Epithelial cell of esophagus (primary cell): ENCODE measurements at places on chromosomes 6 and 20.

DNA sequence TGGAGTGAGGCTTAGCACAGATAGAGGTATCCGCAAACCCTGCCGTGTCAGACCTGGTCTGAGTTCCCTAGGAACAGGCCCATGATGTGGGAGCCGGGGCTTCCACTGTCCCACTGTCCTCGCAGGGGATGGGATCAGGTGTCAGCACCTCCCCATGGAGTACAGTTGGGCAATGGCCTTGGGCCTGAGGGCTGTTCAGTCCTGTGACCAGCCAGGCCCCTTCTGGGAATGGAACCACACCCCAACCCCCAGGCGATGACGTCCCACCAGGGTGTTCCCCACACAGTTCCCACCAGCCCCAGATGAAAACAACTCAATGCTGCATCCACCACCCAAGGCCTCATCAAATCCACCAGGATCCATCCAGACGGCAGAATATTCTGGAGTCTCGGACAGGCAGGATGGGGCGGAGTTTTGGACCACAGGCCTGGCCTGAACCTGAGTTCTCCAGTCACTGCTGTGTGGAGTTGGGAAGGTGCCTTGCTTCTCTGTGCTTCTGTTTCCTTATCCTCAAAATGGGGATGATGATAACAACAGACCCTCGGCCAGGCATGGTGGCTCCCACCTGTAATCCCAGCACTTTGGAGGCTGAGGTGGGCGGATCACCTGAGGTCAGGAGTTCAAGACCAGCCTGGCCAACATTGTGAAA lies 62.2 kb downstream of the UBE2V1 start:
- no peak for DNase-seq

- DNase-seq = no peak
Measured at GRCh38 chr6:169225887-169226286, 27.8 kb downstream of the THBS2 start.

DNA sequence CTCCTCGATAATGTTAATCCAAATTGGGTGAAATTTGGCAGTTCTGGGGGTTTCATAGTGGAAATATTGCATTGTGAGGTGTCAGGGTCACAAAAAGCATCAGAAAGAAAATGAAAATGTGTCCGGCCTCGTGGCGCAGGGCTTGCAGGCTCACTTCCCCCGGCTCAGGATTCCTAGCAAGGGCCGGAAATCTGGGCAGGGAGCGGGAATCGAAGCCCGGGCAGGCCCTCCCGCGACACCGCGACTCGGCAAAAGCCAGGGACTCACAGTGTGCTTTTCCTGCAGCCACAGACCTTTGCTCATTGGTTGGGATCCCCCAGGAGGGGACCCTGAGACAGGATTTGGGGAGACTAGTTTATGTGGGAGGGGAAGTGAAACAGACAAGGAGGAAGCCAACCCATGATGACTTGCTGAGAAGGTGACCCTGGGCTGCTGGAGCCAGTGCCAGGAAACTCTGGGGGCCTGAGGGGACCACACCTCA lies 847 bp upstream of the CD93 start:
- DNase-seq = no peak

GRCh38 chr6:159880412-159880975 lies 10.3 kb upstream of the MAS1 start:
- no peak for DNase-seq

GRCh38 chr6:14721103-14721758 lies 524.6 kb upstream of the JARID2 start:
- DNase-seq = peak; percentile 65

GRCh38 chr6:16398587-16398986 lies 160.2 kb downstream of the GMPR start:
- DNase-seq = no peak

DNA sequence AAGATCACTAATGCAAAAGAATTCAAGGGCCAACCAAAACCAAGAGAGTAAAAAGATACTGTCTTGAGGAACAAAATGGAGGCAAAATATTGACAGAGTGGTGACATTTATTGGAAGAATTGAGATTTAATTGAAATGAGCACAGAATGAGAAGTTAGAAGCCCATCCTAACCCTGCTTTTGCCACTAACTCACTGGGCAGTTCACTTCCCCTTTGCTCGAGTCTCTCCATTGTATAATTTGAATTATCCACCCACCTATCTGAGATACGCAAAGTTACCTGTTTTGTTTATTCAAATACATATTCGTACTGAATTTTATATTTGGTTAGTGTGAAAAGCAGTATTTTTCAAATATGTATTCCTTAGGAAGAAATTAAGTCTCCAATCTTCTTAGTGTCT lies 204.5 kb upstream of the PRDM1 start:
- DNase-seq = no peak

DNA sequence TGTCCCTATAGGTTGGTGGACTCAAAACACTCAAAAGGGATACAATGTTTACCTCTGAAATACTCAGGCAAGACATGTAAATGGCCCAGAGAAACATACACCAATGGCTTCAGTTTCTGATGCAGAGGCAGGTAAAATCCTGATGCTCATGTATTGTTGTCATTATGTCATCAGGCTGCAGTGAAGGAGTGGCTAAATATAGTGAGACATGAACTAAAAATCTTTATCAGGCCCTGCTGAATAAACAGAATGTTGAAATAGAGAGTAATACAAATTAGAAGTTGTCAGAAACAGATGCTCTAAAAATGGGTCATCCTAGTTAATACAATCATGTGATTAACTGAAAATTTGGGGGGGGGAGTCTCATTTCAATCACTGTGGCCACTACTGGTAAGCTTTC lies 20.4 kb downstream of the PTPRK start:
- peak; percentile 80 for DNase-seq

DNA sequence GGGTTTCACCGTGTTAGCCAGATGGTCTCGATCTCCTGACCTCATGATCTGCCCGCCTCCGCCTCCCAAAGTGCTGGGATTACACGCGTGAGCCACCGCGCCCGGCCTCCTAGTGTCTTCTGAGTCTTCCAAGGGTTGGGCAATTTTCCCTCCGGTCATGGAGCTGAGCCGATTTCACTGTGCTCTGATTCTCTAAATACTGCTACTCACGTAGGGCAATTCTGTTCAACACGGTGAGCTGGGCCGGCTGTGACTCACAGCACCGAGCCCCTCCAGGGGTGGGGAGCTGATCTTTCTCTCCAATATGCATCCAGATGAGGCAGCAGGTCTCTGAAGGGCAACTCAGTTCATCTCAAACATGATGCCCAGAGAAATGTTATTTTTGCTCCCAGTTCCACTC lies 71.6 kb upstream of the CD93 start:
- DNase-seq = peak; percentile 58

- DNase-seq = no peak
Measured at GRCh38 chr20:36066777-36067176, 87.8 kb upstream of the EPB41L1 start.

GRCh38 chr20:63094767-63095499 lies 88.2 kb upstream of the BHLHE23 start:
- DNase-seq = no peak
